ENCODE measurements at places on chromosomes 7 and 10.

DNA sequence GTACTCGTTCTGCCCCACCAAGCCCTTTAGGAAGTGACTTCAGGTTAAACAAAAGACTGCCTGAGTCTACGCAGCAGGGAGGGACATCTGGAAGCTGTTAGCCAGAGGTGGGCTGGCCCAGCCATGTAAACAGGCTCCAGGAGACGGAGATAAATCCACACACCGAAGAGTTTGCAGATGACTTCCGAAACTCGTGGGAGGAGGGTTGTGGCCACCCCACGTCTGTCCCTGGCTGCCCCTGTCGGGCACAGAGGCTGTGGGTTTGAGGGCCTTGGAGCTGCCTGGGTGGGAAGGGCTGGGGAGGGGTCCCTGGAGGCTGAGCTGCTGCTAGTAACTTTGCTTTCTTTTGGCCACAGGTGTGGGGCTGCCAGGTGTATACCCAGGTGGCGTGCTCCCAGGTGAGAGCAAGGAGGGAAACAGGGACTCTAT lies 15.6 kb downstream of the ELN start:
- no peak for DNase-seq

DNA sequence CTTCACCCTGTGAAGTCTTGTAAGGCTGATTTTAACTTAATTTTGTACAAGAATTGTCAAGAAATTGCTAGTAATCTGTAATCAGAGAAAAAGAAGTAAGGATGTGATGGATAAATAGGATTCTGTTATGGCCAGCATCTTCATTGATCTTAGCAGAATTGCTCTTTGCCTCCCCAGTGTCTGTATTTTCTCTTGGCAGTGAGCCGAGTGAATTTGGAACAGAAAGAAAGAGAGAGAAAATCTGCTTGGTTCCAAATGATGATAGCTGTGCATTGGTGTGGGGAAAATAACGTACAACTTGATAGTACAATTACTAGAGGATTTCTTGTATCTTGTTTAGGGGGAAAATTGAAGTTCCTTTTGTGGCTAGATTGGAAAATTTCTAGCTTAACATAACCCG lies 34.6 kb downstream of the VTI1A start:
- DNase-seq: no peak

GRCh38 chr7:29527505-29528108 lies 36.0 kb upstream of the PRR15 start:
- DNase-seq: no peak

GRCh38 chr10:70074165-70074564 lies 21.5 kb downstream of the MACROH2A2 start:
- no peak for DNase-seq

DNA sequence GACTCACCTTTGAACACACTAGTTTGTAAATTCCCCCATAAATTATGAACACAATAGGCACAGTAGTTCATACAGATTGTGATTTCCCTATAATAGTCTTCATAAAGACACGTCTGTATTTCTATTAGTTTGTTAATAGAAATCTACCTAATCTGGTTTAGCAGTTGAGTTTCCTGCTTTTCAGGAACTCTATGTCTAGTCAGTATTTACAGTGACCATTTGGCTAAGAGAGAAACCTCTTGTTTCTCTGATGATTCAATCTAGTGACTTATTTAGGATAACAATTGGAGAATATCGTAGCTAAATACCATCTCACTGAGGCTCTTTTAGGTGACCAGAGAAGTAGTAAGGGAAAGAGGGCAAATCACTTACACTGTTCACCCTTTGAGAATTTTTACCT lies 5.9 kb upstream of the HERPUD2 start:
- no peak for DNase-seq

- no peak for DNase-seq
These were observed 172.3 kb downstream of the ARL4A start for GRCh38 chr7:12859761-12860160.

GRCh38 chr7:77657427-77658224 lies 38.6 kb upstream of the RSBN1L start:
- no peak for DNase-seq

- no peak for DNase-seq
These were observed 48.3 kb upstream of the SEPHS1 start for GRCh38 chr10:13396369-13396768.

DNA sequence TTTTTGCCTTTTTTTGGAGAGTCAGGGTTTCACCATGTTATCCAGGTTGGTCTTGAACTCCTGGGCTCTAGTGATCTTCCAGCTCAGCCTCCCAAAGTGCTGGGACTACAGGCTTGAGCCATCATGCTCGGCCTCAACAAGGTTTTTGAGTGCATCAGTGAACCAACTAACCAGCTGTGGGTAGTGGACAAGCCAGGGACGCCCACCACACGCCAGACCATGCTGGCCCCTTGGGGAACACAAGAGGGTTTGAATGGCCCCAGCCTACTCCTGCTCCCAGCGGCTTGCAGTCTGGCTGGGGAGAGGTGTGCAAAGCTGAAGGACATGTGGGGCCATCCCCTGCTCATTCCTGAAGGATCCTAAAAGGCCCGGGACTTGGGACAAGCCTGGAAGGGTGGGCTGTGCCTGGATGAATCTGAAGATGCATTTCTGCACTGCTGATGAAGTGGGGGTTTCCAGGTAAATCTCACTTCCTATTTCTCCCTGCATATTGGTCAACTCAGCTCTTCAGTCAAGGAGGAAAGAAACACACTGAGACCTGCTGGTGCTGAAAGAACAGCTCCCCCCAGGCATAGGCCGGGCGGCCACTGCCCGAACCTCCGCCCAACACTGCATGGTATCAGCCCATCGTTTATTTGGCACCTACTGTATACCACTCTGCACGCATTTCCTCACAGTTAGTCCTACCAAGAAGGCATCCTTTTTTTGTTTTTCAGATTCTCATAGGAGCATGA lies 6.9 kb downstream of the MMD2 start:
- no peak for DNase-seq

DNA sequence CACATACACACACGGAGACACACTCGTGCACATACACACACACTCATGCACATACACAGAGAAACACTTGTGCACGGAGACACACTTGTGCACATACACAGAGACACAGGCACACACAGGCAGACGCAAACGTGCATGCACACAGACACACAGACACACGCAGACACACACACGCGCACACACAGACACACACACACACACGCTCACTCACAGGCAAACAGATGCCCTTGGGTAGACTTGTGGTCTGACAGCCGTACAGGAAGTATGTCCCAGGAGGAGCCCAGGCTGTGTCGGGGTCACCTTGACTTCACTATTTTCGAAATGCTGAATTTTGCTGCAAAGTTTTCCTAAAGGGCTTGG lies 538.0 kb downstream of the DNAJB6 start:
- DNase-seq: no peak

- DNase-seq: no peak
These were observed 149.7 kb downstream of the NPSR1 start for GRCh38 chr7:34807548-34808340.

DNA sequence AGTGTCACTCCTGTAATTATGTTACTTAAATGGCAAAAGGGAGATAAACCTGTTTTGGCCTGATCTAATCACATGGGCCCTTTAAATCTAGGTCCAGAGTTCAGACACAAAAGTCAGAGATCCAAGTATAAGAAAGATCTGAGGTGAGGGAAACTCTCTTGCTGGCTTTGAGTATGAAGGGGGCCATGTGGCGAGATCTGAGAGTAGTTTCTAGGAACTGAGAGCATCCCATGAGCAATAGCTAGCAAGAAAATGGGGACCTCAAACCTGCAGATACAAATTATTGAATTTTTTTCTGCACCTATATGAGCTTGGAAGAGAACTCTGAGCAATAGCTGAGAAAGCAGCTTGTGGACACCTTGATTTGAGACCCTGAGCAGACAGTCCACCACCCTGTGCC lies 27.6 kb downstream of the ANKRD7 start:
- DNase-seq: no peak

DNA sequence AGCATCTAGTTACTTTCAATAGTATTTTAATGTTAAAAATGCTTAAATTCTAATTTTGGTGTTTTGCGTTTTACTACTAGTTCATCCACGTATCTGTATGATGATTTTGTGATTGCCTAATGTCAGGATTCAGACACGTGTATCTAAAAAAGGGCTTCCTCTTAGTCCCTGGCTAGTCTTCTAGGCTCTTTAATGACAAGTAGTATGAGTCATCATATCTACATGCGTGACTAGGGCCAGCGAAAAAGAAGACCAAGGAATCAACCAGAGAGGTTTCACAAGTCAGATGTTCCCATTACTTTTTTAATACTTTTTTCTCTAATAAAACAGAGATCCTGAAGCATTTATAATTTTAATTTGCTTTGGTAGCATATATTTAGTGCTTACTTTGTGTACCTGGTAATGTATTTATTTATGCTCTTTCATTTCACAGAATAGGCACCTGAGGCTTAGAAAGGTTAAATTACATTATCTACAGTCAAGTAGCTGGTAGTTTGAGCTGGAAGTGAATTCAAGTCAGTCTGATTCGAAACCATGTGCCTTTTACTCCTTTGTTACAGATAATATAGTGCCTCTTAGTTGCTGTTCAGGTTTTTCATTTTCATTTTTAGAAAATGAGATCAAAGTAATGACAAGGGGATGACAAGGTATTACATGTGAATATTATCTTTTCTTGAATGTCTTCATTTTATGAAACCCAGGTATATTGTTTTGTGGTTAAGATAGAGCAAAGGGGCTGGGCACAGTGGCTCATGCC lies 140.3 kb downstream of the FOXP2 start:
- no peak for DNase-seq

GRCh38 chr10:93899109-93899508 lies 5.3 kb downstream of the SLC35G1 start:
- no peak for DNase-seq

GRCh38 chr10:104208730-104209129 lies 23.4 kb downstream of the CFAP43 start:
- no peak for DNase-seq

GRCh38 chr7:129089521-129090212 lies 34.8 kb upstream of the TNPO3 start:
- DNase-seq: no peak

GRCh38 chr10:89783406-89783805 lies 82.0 kb downstream of the KIF20B start:
- DNase-seq: no peak

- no peak for DNase-seq
These were observed 1289.0 kb upstream of the AUTS2 start for GRCh38 chr7:68309271-68309670.

DNA sequence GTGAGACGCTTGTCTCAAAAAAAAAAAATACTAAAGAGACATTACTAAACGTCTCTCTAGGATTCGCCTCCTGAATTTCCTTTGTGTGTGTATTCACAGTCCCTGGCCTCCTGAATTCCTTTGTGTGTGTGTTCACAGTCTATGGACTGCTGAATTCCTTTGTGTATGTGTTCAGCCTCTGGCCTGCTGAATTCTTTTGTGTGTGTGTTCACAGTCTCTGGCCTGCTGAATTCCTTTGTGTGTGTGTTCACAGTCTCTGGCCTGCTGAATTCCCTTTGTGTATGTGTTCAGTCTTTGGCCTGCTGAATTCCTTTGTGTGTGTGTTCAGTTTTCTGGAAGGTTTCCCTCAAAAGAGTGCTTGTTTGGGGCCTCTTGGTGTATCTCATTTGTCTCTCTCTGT lies 8.2 kb downstream of the BMS1 start:
- no peak for DNase-seq

DNA sequence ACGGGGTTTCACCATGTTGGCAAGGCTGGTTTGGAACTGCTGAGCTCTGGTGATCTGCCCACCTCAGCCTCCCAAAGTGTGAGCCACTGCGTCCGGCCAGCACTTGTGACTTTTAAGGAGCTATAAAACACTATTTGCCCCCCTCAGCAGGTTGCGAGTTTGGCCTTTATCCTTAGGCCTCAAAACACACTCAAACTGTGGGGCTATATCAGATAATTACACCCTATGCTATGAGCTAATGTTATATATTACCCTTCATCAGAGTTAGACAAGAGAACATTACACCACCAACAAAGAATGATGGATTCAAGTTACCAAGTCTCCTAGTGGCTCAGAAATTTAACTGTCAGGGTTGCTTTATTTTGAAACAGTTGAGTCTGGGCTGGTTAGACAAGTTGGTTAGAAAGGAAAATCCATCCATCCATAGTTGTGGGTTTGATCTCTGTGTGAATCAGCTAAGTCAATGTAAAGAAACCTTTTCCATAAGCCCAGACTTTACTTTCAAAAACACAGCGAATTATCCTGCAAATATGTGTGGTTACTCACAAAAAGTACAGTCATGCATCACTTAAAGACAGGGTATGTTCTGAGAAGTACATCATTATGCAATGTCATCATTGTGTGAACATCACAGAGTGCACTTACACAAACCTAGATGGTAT lies 115.8 kb downstream of the SEMA3D start:
- DNase-seq: no peak

DNA sequence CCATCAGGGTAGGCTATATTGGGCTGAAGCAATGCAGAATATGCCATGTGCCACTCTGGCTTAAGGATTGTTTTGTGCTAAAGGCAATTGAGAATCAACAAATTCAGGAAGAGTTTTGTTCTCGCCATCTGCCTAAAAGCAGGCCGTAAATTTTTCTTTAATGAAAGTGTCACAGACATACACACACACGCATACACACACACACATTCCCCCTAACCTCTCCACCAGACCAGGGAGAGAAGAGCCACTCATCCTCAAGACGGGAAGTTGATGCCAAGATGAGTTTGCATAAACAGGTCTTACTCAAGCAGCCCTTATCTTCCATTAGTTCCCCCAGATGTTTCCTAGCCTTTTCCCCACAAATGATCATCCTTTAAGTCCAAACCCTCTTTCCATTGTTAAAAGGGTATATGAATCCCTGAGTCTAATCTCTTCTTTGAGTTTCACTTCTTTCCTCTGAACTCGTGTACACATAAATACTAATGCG lies 59.6 kb upstream of the TRIM24 start:
- DNase-seq: no peak

DNA sequence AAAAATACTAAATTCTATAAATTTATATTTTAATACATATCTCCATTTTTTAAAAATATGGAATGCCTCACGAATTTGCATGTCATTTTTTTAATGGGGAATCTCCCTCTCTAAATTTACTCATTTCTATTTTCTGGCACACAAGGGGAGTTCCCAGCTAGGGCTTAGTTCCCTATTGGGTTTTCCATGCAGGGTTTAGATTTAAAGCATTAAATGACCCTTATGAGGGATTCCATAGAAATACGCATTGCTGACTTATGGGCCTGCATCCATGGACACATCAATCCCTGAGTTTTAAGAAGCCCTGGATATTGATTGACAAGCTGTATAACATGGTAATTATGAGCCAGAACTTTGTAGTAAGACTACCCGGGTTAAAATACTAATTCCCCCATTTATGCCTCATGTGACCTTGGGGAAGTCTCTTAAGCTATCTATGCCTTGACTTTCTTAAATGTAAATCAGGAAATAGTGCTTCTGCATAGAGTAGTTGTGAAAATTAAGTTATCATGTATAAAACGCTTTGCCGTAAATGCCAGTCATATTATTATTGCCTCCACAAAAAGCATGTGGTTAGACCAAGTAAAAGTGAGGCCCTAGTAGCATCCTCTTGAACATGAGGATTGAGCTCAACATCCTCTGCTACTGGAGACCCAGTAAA lies 78.8 kb upstream of the ANKRD1 start:
- no peak for DNase-seq

All from stimulated activated naive CD4-positive, alpha-beta T cell treated with Interleukin-2 at 50 U/mL for 16 hours (primary cell).